ENCODE measurements at places on chromosomes 6 and 20.
A peak's percentile ranks its signal among the peaks of the same experiment; 100 is the strongest.

DNA sequence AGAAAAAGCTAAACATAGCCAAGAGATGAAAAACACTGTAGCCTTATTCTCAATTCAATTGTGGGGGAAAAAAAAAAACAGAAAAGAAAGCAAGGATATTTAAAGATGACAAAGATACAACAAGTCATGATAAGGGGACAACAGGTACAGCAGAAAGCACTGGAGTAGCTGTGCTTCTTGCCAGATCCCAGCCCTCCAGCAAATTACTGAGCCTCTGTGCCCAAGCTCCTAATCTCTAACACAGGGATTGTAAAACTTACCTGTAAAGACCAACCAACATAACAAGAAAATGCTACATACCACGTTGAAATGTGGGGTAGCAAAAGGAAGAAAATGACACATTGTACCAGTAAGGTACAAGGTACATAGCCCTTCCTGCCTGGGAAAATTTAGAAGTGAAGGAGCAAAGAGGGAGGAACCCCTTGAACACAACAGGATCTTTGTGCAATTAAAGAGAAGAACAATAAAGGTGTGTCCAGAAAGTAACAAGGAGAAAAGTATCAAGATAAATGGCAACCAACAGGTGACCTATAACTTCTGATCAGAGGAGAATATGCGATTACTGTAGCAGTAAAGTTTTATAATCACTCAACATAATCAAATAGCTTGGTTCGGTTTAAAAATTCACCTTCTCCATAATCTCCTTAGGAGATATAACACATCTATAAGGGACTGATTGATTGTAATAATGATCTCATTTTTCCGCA, 30.6 kb downstream of the PREP start:
- no peak for DNase-seq

DNA sequence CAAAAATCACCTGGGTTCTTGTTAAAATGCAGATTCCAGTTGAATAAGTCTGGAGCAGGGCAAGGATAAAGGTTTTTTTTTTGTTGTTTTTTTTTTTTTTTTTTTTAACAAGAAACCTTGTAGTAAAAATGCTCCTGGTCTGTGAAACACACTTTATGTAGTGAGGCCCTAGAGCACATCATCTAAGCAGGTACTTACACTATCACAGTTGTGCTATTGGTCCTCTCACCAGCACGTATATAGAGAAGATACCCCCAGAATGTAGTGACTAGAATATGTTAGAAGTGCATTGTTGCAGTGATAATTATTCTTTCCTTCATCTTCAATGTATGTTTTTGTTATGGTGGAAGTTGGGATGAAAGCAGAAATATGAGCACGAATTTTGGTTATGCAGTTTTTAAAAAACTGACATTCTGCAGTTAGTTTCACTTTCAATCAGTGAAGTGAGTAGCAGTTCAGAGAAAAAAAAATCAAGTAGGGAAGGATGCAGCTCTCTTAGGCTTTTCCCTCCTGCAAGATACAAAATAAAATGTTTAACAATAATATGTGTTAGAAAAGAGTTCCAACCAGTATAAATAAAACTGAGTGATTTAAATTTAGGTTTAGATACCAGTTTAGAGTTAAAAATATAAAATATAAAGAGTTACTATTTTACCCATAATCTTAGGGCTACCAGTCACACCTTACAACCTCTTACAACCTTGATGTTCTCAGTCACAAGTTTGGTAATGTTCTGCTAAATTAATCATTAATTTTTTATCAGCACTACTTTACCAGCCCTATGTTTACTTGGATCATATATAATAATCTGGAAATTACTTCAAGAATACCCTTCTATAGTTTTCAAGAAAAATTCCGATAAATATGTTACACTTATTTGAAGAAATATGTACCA, 9.2 kb upstream of the DEFB113 start:
- DNase-seq, result no peak

- no peak for DNase-seq
Observed at GRCh38 chr6:143074670-143075318, 14.1 kb downstream of the AIG1 start.

GRCh38 chr20:38346247-38346651, at the start of gene LBP:
LBP (plus strand) TSS chr20:38346482; CDS start chr20:38346517, 35 bp downstream.
- no peak for DNase-seq

GRCh38 chr20:35610833-35611427, 4.7 kb upstream of the SPAG4 start:
- DNase-seq, result no peak

GRCh38 chr6:21454262-21454661, 139.3 kb upstream of the SOX4 start:
- DNase-seq, result no peak

DNA sequence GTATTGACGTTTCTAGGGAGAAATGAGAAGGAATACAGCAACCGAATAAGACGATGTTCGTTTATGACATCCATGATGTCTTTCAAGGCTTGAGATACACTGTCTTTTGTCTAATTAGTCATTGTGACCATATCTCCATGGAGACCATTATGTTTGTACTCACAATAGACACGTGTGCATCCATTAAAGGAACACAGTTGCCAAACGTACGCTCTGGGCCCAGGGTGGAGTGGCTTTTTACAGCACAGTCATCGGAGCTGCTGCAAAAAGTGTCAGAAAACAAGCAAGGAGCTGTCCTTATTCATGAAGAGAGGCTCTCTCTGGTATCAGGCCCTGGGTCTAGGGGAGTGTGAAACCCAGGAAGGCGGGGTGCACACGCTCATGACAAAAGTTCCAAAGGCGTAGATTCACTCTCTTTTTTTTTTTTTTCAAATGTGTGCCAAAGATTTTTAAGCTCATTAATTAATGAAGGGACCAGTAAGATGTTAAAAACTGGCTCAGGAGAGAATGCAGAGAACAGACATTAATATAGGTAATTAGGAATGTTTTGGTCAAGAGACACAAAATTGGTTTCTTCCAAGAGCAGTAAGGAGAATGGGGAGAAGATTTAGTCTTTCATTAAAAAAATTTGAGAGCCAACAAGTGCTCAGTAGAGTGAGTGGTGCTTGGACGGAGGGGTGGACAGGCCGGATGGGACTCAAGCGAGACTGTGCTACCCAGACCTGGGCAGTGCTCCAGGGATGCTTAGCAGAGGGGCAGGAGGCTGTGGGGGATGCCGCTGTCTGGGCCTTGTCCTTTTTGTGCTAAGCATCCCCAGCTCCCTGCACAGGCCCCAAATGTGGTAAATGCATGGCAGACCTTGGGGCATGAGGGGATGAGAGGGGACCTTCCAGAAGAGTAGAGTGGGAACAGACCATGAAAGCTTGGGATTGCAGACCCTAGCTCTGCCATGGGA, 34.9 kb upstream of the GTSF1L start:
- no peak for DNase-seq

- DNase-seq, result no peak
Observed at GRCh38 chr20:41072915-41073314, 44.3 kb downstream of the TOP1 start.

- DNase-seq, result no peak
Observed at GRCh38 chr6:158050955-158051354, 69.3 kb downstream of the SYNJ2 start.

GRCh38 chr6:150314230-150315188, 54.3 kb upstream of the IYD start:
- DNase-seq, result no peak

DNA sequence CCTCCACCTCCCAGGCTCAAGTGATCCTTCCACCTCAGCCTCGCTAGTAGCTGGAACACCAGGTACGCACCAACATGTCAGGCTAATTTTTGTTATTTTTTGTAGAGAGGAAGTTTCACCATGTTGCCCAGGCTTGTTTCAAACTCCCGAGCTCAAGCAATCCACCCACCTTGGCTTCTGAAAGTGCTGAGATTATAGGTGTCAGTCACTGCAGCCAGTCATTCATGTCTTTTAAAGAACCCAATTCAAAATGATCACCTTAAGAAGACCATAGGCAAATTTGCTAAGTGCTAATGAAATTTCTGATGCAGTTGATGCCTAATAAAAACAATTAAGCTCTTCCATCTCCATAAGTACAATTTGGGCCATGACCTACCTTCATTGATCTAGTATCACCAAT, 2.6 kb upstream of the VNN2 start:
- no peak for DNase-seq

DNA sequence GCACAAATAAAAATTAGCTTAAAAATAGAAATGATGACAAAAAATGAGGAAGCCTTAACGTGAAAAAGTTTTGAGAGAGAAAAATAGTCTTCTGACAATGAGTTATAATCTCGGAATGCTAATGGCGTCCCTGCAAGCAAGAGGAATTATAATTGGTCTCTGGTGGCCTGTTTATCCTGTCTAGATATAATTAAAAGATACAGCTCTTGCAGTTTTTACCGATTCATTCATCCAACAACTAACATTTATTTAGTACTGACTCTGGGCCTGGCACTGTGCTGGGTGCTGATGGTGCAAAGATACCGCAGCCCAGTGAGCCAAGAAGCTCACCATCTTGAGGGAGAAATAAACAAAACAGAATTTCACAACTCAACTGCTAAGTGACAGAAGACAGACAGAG, 31.6 kb upstream of the ANKRD60 start:
- no peak for DNase-seq

DNA sequence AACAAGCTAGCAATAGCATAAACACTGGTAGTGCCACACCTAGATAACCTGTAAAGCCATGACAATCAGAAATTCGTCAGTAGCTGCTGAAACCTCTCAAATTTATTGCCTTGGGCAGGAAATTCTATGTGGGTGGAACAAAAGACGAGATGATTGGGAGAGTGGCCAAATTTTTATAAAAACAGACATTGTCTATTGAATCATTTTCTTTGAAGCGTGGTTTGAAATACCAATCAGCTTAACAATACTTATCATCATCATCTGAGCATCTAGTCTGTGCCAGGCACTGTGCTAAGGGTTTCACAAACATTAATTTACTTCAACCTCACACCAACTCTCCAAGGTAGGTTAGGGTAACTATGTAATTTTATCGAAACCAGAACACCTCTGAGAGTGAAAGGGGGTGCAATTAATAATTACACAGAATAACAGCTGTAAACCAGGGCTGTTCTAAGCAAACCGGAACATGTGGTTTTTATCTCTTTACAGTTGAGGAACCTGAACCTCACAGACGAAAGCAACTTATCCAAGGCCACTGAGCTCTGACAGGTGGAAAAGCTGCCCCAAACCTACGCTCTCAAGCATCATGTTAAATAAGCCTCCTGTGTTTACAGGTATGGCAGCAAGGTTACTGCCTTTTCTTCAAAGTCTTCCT, 43.4 kb downstream of the NHSL1 start:
- no peak for DNase-seq

GRCh38 chr6:163346497-163346961, 68.0 kb upstream of the QKI start:
- DNase-seq, result no peak

GRCh38 chr6:11228935-11229654, 3.4 kb downstream of the NEDD9 start:
- peak; percentile 59 for DNase-seq

DNA sequence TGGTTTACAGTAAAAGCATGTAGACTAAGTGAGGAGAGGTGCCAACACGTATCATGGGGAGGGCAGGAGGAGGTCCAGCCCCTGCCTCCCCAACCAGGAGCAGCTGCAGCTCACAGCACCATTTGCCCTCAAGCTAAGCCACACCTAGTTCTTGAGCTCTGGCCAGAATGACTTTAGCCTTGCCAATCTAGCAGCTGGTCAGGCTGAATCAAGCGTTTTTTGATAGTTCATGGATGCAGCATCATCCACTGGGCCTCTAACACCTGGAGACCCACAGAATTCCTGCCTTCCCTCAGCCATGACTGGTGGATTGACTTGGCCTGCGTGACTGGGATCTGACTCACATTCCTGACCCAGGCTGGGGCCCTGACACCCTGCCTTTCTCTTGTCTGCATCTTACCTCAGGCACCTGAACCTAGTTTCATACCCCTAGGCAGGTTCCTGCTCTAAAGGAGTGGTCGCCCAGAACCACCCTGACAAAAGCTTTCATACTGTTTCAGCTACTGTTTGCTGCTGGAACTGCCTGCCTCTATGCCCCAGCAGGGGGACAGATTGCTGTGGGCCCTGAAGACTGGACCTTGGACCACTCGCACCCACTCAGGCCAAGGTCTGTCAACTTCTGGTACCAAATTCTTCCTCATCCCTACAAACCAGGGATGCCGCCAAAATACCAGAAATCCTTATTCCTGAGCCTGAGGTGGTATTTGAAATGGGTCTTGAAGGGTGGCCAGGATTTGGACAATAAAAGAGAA, 122.3 kb downstream of the QRSL1 start:
- no peak for DNase-seq

DNA sequence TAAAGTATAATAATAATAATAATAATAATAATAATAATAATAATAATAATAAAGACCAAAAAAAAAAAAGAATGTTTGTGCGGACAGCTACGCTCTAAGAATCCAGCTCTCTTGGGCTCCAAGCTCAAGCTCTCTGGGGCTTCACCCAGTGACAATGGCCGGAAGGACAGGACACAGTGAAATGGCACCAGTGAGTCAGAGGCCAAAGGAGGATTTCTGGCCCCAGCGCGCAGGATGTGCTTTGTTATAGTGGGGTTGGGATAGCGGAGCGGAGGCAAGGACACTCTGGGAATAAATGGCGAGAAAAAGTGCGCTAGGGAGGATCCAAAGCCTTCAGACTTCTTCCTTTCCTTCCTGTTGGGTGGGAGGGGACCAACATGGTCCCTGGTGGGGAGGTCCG, 38.2 kb downstream of the HLA-A start:
- no peak for DNase-seq

DNA sequence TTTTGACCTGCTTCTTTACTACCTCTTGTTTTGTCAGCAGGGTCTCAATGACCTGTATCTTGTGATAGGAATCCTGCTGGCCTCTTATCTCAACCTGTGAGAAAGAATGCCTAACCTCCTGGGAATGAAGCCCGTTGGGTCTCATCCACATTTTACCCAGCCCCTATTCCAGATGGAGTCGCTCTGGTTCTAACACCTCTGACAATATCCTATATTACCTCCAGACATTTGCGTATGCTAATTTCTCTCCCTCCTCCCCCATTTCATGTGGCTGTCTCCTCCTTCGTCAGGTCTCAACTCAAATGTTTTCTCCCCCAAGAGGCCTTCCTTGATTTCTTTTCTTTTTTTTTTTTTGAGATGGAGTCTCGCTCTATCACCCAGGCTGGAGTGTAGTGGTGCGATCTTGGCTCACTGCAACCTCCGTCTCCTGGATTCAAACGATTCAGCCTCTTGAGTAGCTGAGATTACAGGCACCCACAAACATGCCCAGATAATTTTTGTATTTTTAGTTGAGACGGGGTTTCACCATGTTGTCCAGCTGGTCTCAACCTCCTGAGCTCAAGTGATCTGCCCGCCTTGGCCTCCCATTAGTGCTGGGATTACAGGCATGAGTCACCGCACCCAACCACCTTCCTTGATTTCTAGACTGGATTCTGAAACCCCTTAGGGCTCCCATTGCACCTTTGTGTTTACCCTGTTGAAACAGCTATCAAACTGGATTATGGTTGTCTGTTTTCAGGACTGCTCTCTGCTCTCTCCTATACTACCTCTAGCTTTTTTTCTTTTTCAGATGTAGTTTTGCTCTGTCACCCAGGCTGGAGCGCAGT, 49.5 kb upstream of the B4GALT5 start:
- no peak for DNase-seq

DNA sequence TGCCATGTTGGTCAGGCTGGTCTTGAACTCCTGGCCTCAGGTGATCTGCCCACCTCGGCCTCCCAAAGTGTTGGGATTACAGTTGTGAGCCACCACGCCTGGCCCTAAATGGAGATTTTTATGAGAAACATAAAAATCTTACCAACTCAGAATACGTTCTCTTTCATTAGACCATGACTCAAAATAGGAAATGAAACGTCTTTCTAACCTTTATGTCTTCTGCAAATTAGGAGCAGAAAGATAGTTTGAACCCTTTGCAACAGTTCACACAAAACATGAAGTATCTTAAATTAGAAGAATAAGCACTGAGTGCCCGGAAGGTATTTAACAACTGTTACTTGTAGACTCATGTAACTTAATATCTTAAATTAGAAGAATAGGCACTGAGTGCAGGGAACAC, 48.3 kb downstream of the AHI1 start:
- no peak for DNase-seq
